Esophagus mucosa (tissue), 1 donor: ENCODE measurements at places on chromosomes 3 and 15. TPM values are rescaled to one million over a fixed set of nuclear protein-coding genes. Genes with fewer than 3 reads are reported as not detected.
A peak's percentile ranks its signal among the peaks of the same experiment; 100 is the strongest.

C3orf49 gene
- total RNA-seq = not detected

TTC21A gene
- total RNA-seq = 2.3 TPM

PLSCR2 gene
- total RNA-seq = 0.12 TPM

CPA3 gene
- 2.2 TPM for total RNA-seq

ZNF385D gene
- 1.7 TPM for total RNA-seq

CEMIP gene
- total RNA-seq = 17.3 TPM

APOD gene
- 3.5 TPM for total RNA-seq

INSYN1 gene
- 5.1 TPM for total RNA-seq

- ATAC-seq = peak; percentile 80
These were observed 14.7 kb upstream of the CSTA start for GRCh38 chr3:122310361-122310760.

DNA sequence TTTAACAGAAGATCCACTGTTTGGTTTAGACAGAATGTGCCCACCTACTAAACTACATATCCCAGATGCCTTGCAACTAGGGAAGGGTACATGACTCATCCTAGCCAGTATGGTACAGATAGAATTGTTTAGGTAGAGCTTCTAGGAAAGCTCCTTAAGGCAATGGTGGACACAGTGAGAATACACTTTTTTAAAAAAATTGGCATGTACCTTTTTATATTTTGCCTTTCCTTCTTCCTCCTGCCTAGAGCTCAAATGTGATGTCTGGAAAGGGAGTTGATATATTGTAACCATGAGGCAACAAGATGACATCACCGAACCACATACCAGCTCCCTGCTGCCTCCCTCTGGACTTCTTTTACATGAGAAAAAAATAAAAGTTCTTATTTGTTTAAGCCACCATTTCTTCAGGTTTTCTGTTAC, 14.4 kb upstream of the C3orf80 start:
- peak; percentile 75 for ATAC-seq

GRCh38 chr3:16071206-16071605, 103.3 kb upstream of the GALNT15 start:
- ATAC-seq = no peak

DNA sequence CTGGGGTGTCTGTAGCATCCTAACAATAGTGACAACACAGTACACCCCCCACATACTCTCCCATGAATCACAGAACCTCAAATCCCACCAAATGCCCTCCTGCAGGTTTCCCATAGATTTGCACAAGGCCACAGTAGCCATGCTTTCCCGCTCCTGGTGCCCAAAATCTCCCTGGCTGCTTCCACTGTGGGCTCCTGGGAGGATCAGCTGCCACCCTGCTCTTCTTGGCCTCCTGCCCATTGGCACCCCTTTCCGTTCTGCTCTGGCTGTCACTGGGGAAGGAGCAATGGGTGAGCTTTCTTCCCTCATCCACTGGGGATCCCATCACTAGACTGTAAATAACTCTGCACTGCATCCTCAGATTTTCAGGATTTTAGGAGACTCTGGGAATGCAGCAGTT, 92.1 kb upstream of the SLC24A5 start:
- no peak for ATAC-seq

- peak; percentile 83 for ATAC-seq
These were observed at the start of gene SQOR for GRCh38 chr15:45634432-45635190. TSS of gene SQOR (plus strand) at chr15:45635029. CDS start at chr15:45658924, 23,895 bp downstream.

DNA sequence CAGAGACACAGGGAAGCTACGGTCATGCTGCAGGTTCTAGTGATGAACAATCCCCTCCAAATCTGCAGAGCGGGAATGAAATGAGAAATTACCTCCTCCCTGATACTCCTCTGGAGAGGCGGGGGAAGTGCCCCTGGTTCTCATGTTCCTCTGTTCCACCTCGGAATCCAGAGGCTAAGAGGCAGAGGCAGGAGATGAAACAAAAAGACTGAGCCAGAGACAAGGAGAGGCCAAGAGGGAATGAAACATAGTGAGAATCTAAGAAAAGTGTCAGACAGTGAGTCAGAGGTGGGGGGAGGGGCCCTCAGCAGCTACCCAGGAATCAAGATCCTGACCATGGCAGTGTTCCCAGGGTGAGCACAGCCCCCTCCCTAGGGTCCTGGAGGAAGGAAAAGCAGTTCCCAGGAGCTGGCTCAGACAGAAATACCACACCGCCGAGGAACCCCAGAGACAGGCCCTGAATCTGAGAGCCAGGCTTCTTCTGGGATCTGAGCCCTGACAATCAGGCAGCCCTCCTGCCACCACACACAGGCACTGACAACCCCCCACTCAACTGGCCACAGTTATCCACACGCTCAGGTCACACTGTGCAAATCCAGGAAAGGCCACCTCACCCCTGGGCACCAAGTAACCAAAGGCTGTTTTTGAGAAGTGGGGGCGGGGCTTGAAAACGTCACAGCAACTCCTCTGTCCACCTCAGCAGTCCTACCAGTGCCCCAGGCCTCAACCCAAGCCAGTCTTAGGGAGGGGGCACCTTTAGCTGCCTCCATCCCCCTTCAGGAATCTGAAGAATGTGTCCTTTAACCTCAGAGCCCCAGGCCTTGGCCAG, 2.4 kb downstream of the CSRNP1 start:
- peak; percentile 9 for ATAC-seq

- ATAC-seq = no peak
These were observed 121.6 kb downstream of the RBPMS2 start for GRCh38 chr15:64653757-64654156.

DNA sequence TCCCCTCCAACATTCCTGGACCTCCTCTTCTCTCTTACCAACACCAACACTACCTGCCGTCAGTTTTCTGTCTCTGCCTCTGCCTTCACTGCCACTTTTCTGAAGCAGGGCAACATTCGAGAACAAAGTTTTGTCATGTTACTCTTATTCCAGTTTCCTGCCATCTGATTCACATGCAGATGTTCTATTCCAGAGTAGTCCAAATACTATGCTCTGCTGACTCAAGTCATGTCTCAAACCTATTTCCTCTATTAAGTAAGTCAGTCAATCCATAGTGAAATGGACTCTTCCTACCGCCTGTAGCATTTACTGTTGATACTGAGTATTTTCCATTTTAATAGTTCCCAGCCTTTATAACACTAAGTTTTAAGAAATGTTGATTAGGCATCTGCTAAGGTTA, 43.4 kb downstream of the ESYT3 start:
- no peak for ATAC-seq

GRCh38 chr3:183460081-183461055, 31.9 kb upstream of the MCF2L2 start:
- peak; percentile 45 for ATAC-seq

DNA sequence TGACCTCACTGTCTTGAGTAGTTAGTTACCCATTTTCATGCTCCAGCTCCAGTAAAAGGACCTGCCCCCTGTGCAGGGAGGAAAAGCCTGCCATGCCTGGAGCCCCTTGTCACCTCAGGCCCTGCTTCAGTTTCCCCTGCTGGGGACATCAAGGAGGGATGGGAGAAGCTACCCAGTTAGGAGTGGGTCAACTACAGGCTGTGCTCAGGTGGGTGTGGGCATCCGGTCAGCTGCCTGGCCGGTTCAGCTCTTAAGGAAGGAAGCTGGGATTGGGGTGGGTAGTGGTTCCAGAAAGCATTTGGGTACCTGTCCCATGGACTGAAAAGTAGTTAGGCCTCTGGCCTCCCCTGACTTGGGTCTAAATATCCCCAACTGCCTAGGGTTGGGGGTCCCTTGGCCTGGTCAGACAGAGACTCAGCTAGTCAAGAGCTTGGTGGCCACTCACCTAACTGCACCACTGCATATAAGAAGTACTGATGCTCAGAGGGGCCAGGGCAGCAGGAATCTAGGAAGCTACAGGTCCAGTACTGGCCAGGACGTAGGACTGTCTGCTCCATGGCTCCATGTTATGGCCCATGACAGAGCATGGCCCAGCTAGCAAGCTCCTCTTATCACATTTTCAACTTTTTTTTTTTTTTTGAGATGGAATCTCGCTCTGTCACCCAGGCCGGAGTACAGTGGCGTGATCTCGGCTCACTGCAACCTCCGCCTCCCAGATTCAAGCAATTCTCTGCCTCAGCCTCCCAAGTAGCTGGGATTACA, 549 bp downstream of the LSMEM2 start:
- no peak for ATAC-seq

DNA sequence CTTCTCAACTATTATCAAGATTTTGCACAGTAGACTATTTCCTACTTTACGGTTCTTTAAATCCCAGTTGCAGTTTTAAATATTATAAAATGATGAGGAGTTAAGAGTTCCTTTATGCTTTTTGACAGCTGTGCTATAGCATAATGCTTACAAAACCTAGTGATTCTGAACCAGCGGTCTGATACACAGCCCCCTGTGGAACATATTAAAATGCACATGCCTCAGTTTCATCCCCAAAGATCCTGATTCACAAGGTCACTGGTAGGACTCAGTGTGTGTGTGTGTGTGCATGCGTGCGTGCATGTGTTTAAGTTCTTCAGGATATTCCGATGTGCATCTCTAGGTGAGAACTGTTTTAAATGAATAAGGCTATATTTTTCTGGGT, 330.1 kb upstream of the TPM1 start:
- ATAC-seq = no peak

- no peak for ATAC-seq
These were observed 30.3 kb downstream of the DHX36 start for GRCh38 chr3:154294016-154294415.

- no peak for ATAC-seq
These were observed 99.1 kb downstream of the TUSC7 start for GRCh38 chr3:116808725-116809124.

- ATAC-seq = no peak
These were observed 6.2 kb upstream of the SLC6A6 start for GRCh38 chr3:14396031-14396692.

DNA sequence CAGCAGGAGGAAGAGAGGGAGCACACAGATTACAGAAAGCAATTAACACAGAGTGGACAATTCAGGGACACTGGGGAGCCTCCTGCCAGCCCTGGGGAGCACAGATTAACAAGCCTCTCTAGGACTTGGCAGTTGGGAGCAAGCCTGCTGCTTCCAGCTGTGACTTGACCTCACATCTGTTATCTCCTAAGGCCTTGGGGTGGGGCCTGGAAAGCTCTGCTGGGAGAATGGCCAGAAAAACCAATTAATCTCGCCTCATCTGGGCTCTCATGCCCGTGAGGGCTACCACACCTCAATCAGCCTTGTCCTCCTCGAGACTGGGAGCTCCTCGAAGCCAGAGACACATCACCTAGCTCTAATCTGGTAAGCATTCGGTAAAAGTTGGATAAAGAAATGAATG, 39.1 kb downstream of the SEMA5B start:
- no peak for ATAC-seq

DNA sequence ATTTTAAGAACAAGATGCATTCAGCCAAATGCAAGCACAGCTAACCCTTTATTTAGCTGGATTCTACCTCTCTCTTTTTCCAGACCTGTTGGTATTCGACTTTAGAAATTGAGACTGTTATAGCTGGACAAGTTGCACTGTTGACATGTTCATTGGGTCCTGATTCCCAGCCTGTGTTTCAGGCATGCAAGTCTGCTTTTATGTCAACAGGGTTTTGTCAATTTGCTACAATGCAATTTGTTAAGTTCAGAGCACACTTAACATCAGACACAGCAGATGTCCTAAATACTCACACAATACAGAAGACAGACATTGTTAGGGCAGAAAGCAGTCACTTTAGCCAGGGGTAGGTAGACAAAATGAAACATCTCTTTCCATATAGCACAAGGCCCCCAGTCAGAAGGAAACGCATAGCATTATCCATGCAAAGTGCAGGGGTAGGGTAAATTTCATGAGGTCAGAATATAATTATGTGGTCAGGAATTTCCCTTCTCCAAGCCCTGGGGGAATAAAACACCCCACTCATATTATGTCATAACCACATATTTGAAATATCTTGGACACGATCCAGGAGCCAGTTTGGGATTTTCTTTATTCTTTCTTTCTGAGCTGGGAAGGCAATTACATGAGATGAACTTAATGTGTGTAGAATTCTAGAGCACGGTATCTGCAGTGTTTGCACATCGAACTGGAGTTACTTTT, 504.1 kb downstream of the NTRK3 start:
- ATAC-seq = no peak

DNA sequence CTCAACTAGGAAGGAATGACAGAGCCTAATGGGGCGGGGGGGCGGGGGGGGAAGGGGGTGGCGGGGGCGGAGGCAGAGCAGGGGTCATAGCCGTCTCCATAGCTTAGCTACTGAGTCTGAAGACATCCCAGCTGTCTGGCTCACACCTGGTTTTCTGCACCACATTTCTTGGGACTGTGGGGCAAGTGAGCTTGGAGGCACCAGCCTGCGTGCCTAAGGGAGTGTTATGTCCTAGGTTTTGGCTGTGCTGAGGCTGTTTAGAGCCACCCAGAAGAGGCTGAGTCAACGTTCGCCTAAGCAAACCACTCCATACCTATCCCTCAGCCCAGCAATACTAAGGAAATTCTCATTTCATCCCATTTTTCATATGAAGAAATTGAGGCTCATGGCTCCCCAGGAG, 1.4 kb downstream of the IL17RD start:
- ATAC-seq = no peak

GRCh38 chr3:31546162-31546561, 13.4 kb downstream of the STT3B start:
- peak; percentile 28 for ATAC-seq

DNA sequence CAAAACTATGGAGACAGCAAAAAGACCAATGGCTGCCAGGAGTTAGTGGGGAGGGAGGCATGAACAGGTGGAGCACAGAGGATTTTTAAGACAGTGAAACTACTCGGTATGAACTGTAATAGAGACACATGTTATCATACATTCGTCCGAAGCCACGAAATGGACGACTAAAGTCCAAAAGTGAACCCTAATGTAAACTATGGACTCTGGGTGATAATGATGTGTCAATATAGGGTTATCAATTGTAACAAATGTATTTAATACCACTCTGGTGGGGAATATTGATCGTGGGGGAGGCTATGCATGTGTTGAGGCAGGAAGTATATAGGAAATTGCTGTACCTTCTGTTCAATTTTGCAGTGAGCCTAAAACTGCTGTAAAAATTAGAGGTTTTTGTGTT, 107.0 kb downstream of the CPN2 start:
- ATAC-seq = no peak

GRCh38 chr3:185649414-185649813, 63.3 kb downstream of the SENP2 start:
- no peak for ATAC-seq

DNA sequence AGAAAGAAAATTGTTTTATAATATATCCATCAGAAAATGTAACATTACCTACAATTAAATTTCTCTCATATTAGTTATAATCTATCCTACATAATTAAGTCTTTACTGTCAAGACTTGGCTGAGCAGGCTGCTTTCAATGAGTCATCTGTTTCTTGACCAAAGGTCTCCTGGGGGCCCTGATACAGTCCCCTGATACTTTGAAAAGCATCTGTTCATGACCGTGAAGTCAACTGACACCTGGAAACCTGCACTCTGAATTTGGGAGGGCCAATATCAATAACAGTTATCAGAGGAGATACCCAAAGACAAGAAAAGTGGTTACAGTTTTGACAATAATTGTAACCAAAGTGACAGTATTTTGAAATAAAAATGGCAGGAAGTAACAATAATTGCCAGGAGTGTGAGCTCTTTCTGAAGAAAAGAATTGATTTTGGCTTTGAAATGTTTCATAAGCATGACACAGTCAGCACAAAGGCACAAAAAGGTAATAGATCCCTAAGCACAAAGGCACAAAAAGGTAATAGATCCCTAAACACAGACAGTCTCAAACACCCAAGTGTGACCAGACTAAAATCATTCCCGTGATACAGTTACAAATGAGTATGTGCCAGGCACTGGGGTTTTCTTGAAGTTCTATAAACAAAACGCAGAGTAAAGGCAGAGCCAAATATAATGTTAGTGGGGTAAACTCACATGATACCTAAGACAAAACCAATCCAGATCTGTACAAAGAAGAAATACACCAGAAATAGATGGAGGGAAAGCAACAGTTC, 260.7 kb downstream of the PLOD2 start:
- no peak for ATAC-seq
